ENCODE measurements at places on chromosomes 2 and 18.

- H3K27ac ChIP-seq: no peak overlapping the region
- DNase-seq: no peak
- H3K4me1 ChIP-seq: no peaks in the 10 kb centered on the region
- no peak overlapping the region for H3K4me3 ChIP-seq
These were observed 104.8 kb downstream of the LBH start for GRCh38 chr2:30336084-30336483.

DNA sequence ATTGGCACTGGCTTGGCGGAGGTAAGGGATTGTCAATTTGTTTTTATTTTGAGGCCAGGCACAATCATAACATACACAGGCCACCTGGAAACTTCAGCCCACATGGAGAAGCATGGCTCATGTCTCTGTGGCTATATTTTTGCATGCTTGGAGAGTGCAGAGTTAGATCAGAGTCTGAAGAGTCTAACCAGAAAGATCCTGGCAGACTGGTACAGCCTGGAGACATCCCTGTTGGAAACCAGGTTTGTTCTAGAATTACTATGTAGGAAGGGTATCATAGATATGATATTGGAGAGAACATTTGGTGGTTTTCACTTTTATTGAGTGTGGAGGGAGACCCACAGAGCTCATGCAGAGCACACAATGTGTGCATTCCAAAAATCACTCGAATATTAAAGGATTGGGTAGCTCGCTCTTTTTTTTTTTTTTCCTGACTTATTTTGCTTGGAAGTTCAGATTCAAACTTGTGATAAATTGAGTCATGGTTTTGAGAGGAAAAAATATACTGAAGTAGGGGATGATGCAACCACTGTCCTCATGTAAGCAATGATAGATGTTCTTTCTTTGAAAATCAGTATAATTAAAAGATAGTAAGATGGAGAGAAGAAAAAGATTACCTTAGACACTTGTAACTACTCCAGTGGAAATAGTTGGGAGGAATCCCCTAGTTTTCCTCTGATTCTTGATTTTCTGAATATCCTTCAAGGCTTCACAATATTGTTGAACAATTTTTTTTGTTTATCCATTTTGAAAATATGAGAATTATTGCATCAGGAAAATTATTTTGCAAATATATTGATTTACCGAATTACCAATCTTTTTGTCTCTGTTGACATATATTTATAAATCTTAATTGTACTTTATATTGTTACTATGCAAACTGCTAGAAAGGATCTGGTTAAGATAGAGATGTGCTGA is 185.7 kb upstream of the ZEB2 start:
- DNase-seq: peak; percentile 38
- H3K4me1 ChIP-seq: no peaks in the 10 kb centered on the region
- no peaks in the 10 kb centered on the region for H3K36me3 ChIP-seq
- H3K4me3 ChIP-seq: no peak overlapping the region
- no peaks in the 10 kb centered on the region for H3K27me3 ChIP-seq
- H3K27ac ChIP-seq: no peak overlapping the region

GRCh38 chr2:3324404-3325281 is 53.0 kb downstream of the EIPR1 start:
- H3K27me3 ChIP-seq: no peaks in the 10 kb centered on the region
- H3K36me3 ChIP-seq: peaks cover 6% of the 10 kb centered on the region
- H3K4me3 ChIP-seq: no peak overlapping the region
- no peak overlapping the region for H3K27ac ChIP-seq
- peaks cover 10% of the 10 kb centered on the region for H3K4me1 ChIP-seq

DNA sequence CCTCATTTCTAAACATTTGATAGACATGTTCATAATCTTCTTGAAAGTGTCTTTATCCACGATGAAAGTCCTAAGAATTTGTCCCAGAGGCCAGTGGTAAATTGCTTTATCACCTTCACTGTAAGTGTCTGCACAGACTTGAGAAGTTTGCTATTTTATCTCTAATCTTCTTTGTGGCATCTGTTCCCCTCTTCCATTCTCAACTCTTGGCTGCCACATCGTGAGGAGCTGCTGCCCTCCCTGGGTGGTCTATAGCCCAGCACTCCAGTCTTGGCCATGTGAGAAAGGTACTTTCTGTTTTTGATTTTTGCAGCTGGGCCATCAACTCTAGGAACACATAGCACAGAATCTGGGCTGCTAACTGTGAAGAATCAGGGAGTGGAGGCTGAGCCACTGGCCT is 45.5 kb downstream of the SLC14A2 start:
- no peaks in the 10 kb centered on the region for H3K27me3 ChIP-seq
- H3K4me3 ChIP-seq: no peak overlapping the region
- DNase-seq: no peak

DNA sequence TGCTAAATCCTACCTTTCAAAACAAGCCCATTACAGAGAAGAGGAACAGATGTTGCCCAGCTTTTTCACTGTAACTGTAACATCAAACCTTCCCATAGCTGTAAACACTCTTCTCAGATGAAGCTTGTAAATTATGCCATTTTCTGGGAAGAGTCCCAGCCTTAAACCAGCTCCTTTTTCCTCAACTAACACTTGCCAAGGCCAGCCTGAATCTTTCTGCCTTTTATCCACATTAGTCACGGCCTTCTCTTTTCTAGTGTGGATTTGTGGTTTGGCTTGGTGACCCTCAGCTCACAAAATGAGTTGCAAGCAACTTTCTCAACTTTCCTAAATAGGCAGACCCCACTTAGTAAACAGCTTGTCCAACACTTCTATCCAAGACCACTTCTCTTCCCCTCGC is 90.2 kb downstream of the CABLES1 start:
- peak; percentile 97 for DNase-seq
- peak overlapping the region; percentile 78 for H3K27ac ChIP-seq
- H3K4me3 ChIP-seq: no peak overlapping the region
- no peaks in the 10 kb centered on the region for H3K27me3 ChIP-seq
- H3K36me3 ChIP-seq: peaks cover 22% of the 10 kb centered on the region

GRCh38 chr2:139228276-139228675 is 448.1 kb upstream of the NXPH2 start:
- H3K4me3 ChIP-seq: no peak overlapping the region
- no peak for DNase-seq
- no peaks in the 10 kb centered on the region for H3K27me3 ChIP-seq
- H3K36me3 ChIP-seq: no peaks in the 10 kb centered on the region
- H3K27ac ChIP-seq: no peak overlapping the region

- H3K4me3 ChIP-seq: no peak overlapping the region
- no peak overlapping the region for H3K27ac ChIP-seq
- no peak for DNase-seq
- H3K27me3 ChIP-seq: no peaks in the 10 kb centered on the region
These were observed 12.7 kb downstream of the CYTIP start for GRCh38 chr2:157431176-157431575.

DNA sequence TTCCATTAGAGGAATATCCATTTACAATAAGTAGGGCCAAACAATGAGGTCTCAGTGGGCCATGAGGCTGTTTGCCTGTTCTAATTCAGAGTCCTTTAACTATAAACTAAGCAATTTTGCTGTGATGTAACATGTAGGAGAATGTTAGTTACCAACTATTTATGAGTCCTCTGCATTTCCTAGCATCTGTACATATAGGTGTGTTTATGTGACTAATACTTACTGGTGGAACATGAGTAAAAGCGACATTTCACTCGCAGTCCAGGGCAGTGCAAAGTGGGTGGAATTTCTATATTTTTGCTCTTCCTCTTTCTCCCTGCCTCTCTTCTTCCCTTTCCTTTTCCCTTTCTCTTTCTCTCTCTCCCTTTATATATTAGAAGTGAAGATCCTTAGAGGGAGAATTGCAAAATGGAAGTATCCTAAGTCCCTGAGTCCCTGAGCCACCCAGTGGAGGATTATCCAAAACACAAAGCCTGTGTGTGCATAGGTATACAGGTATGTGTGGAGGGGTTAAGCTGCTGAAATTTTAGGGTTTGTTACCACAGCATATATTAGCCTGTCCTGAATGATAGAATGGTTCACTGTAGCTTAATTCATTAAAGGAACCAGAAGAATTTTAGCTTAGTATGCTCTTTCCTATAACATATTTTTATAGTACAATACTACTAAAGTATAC is 487.0 kb upstream of the FANCL start:
- H3K36me3 ChIP-seq: no peaks in the 10 kb centered on the region
- no peak overlapping the region for H3K27ac ChIP-seq
- no peaks in the 10 kb centered on the region for H3K4me1 ChIP-seq
- no peak overlapping the region for H3K4me3 ChIP-seq
- no peak for DNase-seq

DNA sequence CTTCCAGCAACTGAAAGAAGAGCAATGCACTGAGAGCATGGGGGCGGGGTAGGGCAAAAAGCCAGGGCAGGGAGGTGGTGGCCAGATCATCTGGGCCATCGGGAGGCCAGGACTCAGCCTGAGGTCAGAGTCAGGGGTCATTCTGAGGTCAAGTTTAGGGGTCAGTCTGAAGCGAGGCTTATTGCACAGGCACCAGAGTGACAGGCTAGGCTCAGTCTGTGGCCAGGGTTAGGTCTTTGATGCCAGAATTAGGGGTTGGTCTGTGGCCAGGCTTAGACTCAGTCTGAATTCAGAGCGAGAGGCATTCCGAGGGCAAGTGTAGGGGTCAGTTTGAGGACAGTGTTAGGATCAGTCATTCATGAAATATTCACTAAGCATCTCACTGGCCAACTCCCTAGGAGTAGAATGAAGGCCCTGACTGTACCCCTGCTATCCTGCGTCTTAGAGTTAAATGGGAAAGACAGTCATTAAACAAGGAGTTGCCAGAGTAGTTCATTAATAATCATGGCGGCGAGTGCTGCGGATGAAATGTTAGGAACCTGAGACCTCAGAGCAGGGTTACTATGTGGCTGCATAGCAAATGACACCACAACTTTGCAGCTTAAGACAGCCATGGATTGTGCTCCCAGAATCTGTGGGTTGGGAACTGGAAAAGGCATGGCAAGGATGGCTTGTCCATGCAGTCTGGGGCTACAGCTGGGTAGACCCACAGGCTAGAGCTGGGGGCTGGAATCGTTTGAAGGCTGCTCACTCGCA is 198.7 kb downstream of the CYP26B1 start:
- no peaks in the 10 kb centered on the region for H3K36me3 ChIP-seq
- no peak for DNase-seq

DNA sequence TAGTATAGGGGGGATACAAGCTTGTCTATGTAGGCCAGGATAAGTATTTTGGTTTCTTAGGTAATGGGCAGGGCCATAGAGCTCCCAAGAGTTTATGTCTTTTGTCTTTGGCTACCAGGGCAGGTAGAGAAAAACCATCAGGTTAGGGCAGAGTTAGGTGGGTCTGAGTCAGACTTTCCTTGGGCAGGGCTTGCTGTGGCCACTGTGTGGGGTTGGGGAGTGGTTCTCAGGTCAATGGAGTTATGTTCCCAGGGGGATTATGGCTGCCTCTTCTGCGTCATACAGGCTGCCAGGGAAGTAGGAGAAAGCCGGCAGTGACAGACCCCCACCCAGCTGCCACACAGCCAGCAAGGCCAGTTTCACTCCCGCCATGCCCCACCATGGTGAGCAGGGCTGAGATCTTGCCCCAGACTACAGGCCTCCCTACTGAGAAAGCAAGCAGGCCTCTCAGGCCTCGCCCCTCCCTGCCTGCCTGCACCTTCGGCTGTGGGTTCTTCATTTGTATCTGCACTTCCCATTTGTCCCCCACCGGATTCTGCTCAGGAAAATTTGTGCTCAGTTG is 55.5 kb downstream of the RPIA start:
- no peaks in the 10 kb centered on the region for H3K4me1 ChIP-seq
- H3K27ac ChIP-seq: no peak overlapping the region
- H3K36me3 ChIP-seq: peaks cover 16% of the 10 kb centered on the region

DNA sequence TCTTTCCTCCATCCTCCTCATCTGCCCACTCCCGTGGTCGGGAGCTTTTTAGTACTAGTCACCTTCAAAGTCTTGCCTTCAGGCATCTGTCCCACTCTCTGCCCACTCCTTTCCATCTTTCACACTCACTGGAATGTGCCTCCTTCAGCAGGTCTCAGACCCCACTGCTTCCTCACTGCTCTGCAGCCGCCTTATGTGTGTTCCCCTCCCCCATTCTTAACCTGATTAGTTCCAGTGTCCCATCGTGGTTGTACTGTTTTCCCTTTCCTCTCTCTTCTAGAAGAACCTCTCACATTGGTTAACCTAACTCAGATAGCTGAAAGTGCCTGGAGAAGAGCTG is 3.0 kb downstream of the ARMC9 start:
- H3K36me3 ChIP-seq: peaks cover 55% of the 10 kb centered on the region
- H3K4me1 ChIP-seq: peaks cover 21% of the 10 kb centered on the region
- no peak overlapping the region for H3K27ac ChIP-seq
- no peaks in the 10 kb centered on the region for H3K27me3 ChIP-seq

DNA sequence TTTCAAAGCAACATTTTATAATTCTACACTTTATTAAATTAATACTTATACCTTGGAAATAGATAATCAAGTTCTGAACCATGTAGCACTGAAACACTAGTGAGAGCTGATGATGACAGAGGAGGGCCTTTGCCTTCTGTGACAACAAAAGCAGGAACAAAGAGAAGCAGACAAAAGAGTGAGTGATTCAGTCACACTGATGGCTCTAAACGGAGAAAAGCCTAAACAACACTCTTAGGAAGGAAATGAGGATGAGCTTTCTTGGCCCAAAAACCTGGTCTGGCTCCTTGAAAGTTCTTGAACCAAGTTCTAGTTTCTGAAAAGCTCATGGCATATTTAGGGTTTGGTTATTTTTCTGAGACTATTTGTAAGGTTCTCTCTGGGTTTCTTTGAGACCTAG is 271.9 kb downstream of the DPP10 start:
- DNase-seq: no peak
- H3K36me3 ChIP-seq: no peaks in the 10 kb centered on the region
- no peaks in the 10 kb centered on the region for H3K4me1 ChIP-seq
- H3K27me3 ChIP-seq: no peaks in the 10 kb centered on the region
- H3K4me3 ChIP-seq: no peak overlapping the region

DNA sequence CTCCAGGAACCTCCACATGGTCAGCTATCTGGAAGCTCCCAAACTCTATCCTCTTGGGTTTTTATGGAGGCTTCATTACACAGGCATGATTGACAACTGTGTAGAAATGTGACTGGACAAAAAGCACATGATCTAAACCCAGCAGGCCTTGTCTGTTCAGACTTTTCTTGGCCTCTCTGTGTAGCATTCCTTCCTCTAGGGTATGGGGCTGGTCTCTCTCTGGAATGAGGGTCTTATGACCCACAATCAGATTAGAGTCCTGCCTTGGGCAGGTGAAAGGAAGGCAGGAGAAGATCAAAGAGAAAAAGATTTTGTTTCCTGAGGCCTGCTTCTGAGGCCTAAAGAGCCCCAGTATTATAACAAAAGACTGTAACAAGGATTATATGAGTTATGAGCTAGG is 162.7 kb downstream of the SP3 start:
- DNase-seq: no peak
- H3K27me3 ChIP-seq: peaks cover 4% of the 10 kb centered on the region
- no peak overlapping the region for H3K4me3 ChIP-seq
- no peak overlapping the region for H3K27ac ChIP-seq

DNA sequence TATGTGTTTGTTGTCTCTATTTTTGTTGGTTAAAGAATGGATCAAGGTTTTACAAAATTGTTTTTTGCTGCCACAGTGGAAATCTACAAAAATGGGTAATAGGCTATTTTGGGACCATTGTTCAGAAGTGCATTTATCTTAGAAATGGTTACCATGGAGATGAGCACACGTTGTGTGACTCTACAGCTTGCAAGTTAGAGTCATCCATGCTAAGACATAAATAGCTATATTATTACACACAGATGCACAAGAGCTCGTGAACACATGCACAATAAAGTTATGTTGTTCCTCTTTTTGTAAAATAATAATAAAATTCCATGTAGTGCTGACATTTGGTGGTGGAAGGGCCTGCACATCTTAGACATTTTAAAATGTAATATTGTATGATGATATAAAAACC is 15.5 kb upstream of the DUSP19 start:
- H3K4me3 ChIP-seq: peak overlapping the region; percentile 2
- no peak overlapping the region for H3K27ac ChIP-seq
- peaks cover 3% of the 10 kb centered on the region for H3K4me1 ChIP-seq
- H3K27me3 ChIP-seq: no peaks in the 10 kb centered on the region

GRCh38 chr18:48227206-48227605 is 182.0 kb downstream of the ZBTB7C start:
- H3K4me3 ChIP-seq: no peak overlapping the region
- no peaks in the 10 kb centered on the region for H3K4me1 ChIP-seq
